ENCODE measurements at places on chromosomes 7 and 10. TPM values are rescaled to one million over a fixed set of nuclear protein-coding genes. Genes with fewer than 3 reads are reported as not detected.

The GLI3 gene
- 7.0 TPM for total RNA-seq

The CADPS2 gene
- total RNA-seq, result 26.9 TPM

The SNCG gene
- total RNA-seq, result 2.8 TPM

DNA sequence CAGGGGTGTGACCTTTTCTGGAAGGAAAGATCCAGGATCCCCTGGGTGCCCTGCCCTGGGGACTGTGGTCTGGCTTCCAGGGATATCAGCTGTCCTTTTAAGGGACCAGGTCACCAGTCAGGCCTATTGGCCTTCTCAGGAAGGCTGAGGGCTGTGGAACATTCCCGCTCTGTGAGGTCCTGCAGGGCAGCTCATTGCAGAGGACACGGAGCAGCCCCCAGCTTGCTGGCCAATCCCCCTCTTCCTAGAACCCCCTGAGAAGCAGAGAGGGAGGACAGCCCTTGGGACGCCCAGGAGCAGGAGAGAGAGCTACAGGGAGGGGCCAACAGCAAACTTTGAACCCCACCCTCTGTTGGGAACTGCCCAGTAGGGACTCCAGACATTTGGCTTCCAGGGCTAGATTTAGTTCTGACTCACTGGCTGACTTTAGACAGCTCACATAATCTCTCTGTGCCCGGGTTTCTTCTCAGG lies 67.9 kb upstream of the COL13A1 start:
- DNase-seq, result peak; percentile 87

DNA sequence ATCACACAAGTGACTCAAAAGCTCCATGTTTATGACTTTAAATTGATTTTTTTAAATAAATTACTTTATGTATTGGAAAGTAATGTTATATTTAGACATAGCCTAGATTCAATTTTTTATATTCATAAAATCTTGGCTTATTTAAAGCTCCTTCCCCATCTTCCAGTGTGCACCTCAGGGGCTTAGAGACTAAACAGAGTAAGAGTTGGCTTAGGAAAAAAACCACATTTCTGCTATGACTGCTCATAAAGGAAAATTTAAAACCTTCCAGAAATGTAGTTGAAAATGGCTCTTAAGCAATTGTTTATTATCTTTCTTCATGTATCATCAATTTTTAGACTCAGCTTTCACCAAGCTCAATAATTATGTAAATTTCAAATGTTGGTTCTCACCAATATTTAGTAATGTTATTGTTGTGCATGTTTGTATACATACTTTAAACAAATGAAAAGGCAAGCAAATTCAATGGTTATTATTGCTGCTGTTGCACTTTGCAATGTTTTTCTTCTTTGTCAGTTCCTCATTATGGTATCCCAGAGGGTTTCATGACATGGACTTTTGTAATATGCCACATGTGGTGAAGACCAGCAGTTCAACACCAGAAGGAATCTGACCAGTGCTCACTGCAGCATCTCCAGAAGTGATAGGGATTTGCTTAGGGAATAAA lies 700.1 kb upstream of the ANKRD30A start:
- DNase-seq, result no peak

- DNase-seq, result no peak
Observed at GRCh38 chr10:132786884-132787494, 1.0 kb upstream of the NKX6-2 start.

GRCh38 chr10:60827791-60828488 lies 49.7 kb downstream of the CDK1 start:
- DNase-seq, result peak; percentile 93

DNA sequence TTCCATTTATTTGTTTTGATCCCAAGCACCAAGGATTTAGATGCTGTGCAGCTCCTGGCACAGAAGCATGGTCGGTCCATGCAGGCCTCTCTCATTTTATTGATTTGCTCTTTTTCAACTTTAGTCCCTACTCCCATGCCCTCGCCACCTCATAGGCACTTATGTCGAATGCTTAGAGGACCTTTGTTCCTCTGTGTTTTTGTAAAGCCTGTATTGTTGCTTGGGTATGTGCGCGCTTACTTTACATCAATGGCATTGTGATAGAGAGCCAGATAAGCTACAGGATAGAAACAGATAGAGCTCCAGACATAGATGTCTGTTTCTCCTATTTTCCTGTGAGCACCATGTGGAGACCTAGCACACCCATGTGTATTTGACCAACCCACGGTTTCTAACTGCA lies 225.0 kb downstream of the PAXIP1 start:
- no peak for DNase-seq

DNA sequence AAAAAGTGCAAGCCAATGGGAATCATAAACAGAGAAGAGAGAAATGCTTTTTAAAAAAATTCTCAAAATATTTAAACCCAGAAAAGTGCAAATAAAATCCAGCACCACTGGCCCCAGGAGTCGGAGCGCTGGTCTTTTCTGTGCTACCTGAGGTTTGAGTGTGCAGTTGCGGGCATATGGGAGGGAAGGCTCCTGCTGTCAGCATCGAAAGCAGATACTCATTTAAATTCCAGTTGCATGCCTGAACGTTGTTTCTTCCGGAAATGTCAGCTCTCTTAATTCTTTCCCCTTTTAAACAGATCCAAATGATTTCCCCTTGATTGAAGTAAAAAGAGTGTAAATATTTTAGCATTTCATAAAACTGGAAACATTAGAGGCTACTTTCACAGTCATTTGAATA lies 240.5 kb upstream of the GPR26 start:
- DNase-seq, result no peak

GRCh38 chr10:114021154-114021553 lies 22.5 kb upstream of the ADRB1 start:
- DNase-seq, result no peak

- DNase-seq, result no peak
Observed at GRCh38 chr10:78914060-78914378, 154.7 kb upstream of the ZMIZ1 start.

DNA sequence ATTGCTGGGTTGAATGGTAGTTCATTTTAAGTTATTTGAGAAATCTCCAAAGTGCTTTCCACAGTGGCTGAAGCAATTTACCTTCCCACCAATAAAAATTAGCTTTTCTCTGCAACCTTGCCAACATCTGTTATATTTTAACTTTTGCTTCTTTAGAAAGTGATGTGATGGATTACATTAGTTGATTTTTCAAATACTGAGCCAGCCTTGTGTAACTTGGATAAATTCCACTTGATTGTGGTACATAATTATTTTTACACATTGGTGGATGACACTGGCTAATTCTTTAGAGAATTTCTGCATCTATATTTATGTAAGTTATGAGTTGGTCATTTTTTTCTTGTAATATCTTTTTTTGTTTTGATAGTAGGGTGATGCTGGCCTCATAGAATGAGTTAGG lies 634.1 kb downstream of the GALNT17 start:
- no peak for DNase-seq

DNA sequence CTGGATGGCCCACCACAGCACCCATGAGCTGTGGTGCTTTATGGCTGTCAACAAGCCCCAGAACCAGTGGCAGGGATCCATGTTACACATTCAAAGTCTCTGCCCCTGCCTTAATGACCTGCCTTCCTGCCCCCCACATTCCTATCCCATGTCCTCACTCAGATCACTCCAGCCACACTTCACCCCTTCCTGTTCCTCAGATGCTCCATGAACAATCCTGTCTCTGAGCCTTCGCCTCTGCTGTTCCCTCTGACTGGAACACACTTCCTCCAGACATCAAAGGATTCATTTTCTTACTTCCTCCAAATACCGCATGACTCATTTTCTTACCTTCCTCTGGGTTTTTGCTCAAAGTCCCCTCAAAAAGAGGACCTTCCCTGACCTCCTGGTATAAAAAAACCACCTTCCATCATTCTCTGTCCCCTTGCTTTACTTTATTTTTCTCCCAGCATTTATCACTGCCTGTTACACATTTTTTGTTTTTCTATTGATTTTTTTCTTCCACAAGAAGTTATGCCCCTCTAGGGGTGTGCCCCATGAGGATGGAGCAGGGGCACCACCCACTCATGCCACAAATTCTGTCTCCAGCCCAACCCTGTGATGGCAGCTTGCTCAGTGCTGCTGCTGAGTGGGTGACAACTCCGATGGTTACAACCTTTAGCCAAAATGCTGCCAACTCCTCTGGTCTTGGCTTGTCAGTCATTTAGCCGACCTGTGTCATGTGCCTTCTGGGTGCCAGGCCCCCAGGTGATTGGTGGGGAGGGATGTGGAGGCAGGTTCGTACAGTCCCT lies 18.2 kb downstream of the COL13A1 start:
- no peak for DNase-seq

GRCh38 chr10:116201011-116201410 lies 72.0 kb downstream of the GFRA1 start:
- DNase-seq, result no peak
